ENCODE measurements at places on chromosomes 2 and 18. TPM values are rescaled to one million over a fixed set of nuclear protein-coding genes. Genes with fewer than 3 reads are reported as not detected.

The SNTG2 gene
- total RNA-seq: 1.4 TPM

The DLX1 gene
- total RNA-seq: not detected

- no peaks in the 10 kb centered on the region for H3K27me3 ChIP-seq
- H3K27ac ChIP-seq: no peak overlapping the region
- peaks cover 15% of the 10 kb centered on the region for H3K36me3 ChIP-seq
Observed at GRCh38 chr2:46045888-46046287, 251.3 kb upstream of the EPAS1 start.

The CEBPZ gene
- total RNA-seq: 45.3 TPM

DNA sequence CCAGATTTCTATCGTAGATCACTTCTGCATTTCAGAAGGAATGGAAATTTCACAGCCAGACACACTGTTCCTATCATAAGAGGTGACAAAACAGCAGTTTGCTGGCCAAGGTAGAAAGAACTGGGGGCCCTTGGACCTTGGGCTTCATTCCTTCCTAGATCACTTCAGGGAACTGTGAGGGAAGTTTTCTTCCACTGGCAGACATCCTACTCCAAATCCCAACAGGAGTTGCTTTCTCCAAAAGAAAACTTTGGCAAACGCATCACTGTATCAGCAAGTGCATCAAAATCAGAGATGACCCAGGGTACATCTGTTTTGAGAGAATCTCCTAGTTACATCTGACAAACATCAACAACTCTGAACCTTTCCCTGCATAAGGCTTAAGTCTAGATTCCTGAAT, 348.4 kb upstream of the KLHL29 start:
- no peak for DNase-seq
- H3K36me3 ChIP-seq: no peaks in the 10 kb centered on the region
- no peak overlapping the region for H3K27ac ChIP-seq
- H3K27me3 ChIP-seq: no peaks in the 10 kb centered on the region
- no peak overlapping the region for H3K4me3 ChIP-seq

The TWIST2 gene
- 8.4 TPM for total RNA-seq

The CYP1B1 gene
- total RNA-seq: 67.0 TPM

- no peaks in the 10 kb centered on the region for H3K27me3 ChIP-seq
- H3K27ac ChIP-seq: no peak overlapping the region
- peaks cover 7% of the 10 kb centered on the region for H3K36me3 ChIP-seq
- H3K4me1 ChIP-seq: peaks cover 12% of the 10 kb centered on the region
- DNase-seq: no peak
- no peak overlapping the region for H3K4me3 ChIP-seq
Observed at GRCh38 chr2:9965119-9965822, 13.8 kb downstream of the GRHL1 start.

DNA sequence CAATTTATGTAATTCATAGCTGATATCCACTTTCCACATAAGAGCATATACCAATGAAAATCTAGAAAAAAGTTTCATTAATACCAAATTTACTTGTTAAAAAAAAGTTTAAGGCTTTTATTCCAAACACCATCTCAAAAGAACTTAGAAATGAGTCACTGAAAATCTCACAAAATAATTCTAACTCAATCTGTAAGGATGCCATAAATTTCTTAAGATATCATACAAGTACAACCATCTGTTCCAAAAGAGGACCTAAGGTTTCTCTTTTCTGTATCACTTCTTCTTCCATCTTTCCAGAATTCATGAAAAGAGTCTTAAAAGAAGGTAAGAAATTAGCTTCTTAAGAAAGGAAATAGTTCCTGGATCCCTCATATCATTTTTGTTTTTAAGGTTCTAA, 60.4 kb downstream of the TRIP12 start:
- H3K4me3 ChIP-seq: no peak overlapping the region
- DNase-seq: no peak
- peaks cover 27% of the 10 kb centered on the region for H3K36me3 ChIP-seq
- H3K4me1 ChIP-seq: no peaks in the 10 kb centered on the region
- H3K27me3 ChIP-seq: no peaks in the 10 kb centered on the region
- no peak overlapping the region for H3K27ac ChIP-seq

The NIF3L1 gene
- total RNA-seq: 20.5 TPM

DNA sequence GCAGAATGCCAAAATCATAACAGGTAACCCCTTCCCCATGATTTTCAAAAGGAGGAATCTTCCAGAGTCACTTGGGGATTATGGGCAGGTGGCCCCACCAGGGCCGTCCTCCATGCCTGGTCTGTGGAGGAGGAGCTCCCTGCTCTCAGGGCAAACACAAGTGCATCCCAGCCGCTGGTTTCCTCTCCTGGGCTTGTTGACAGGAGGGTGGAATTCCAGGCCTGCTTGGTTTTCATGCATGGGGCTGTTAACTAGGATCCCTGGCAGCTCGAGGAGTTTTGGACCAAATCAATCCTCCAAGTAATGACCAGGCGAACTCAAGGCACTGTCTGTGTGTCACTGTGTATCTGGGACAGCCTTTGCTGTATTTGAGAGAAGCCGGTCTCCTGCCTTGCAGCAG, 45.3 kb downstream of the FOSL2 start:
- no peak overlapping the region for H3K27ac ChIP-seq
- H3K36me3 ChIP-seq: no peaks in the 10 kb centered on the region
- peaks cover 4% of the 10 kb centered on the region for H3K4me1 ChIP-seq
- no peak overlapping the region for H3K4me3 ChIP-seq

DNA sequence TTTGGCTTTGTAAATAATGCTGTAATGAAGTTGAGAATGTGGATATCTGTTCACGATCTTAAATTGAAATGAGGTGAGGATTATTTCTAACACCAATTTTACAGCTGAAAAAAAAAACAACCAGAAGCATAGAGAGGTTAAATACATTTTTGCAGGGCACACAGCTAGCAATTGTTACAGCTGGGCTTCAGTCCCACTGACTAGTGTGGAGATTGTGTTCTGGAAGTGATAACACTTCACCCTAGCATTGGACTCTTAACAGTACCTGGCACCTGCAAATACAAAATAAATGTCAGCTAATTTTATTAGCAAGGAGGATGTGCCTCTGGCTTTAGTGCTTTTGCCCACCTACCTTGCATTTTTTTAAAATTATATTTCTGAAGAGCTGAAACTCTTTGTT, 28.8 kb downstream of the CAVIN2 start:
- H3K36me3 ChIP-seq: no peaks in the 10 kb centered on the region
- DNase-seq: no peak
- no peak overlapping the region for H3K4me3 ChIP-seq

- no peak overlapping the region for H3K4me3 ChIP-seq
- H3K36me3 ChIP-seq: no peaks in the 10 kb centered on the region
- no peak for DNase-seq
Observed at GRCh38 chr2:406231-406630, 118.3 kb upstream of the ALKAL2 start.

DNA sequence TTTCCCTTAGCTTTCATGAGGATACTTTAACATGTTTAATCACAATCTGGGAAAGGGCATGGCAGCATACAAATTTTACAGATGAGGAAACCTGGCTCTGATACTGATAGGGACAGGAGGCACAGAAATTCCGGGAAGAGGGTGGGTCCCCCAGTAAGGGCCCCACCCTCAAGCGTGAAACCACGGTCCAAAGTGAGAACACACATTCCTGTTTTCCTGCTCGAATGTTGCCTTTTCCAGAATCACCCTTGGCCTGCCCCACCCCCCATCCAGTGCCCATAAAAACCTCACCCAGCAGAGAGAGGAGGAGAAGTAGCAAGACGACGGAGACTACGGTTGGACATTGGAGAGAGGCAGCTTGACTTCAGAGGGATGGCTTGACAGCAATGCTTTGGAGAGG, 98.2 kb downstream of the HIBCH start:
- H3K27ac ChIP-seq: no peak overlapping the region
- no peak for DNase-seq
- peaks cover 20% of the 10 kb centered on the region for H3K36me3 ChIP-seq
- no peaks in the 10 kb centered on the region for H3K4me1 ChIP-seq
- H3K27me3 ChIP-seq: no peaks in the 10 kb centered on the region

GRCh38 chr2:86308984-86309695, 28.3 kb downstream of the REEP1 start:
- no peaks in the 10 kb centered on the region for H3K36me3 ChIP-seq
- no peak overlapping the region for H3K27ac ChIP-seq
- H3K4me3 ChIP-seq: no peak overlapping the region
- H3K4me1 ChIP-seq: peaks cover 3% of the 10 kb centered on the region
- no peaks in the 10 kb centered on the region for H3K27me3 ChIP-seq

DNA sequence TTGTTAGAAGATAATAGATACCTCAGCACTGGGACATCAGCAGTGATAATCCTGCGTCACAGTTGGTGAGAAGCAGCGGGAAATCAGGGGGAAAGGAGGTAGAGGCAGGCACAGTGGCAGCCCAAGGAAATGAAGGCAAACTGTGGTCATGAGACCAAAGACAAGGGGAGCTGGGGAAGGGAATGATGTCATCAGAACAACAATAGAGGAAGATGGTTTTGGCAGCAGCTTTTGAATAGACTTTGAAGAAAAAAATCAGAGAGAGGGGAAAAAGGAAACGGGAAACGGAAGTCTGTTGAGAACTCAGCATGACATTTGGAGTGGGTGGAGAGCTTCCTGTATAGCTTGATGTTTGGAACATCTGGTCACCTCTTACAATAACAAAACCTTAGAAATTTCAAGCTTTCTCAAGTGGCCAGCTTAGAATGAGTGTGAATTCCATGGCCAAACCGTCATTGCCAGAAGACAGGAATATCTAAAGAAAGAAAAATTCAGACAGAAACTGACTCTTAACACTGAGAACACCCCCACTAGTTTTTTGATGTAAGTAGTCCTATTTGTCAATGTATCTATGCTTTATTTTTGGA, 18.4 kb upstream of the YES1 start:
- no peak for DNase-seq
- peaks cover 6% of the 10 kb centered on the region for H3K4me1 ChIP-seq

The MAP2 gene
- 22.6 TPM for total RNA-seq

The POTEE gene
- total RNA-seq: 0.18 TPM

DNA sequence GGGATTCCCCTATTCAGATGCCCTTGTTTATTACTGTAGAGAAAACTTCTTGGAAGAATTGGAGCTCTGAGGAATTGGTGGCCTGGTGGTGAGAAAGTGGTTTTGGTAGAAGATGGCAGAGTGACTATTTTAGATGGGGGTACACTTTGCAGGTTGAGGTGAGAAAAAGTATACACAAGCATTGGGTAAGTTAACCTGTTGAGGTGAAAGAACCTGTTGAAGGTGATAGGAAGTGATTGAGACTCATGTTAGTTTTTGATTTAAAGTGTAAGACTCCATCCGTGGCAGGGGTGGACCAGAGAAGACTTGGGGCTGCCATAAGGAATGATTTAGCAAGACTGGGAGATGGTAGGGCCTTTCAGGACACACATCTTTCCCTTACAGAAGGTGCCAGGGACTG, 3.1 kb downstream of the CCT7 start:
- H3K27ac ChIP-seq: no peak overlapping the region
- no peaks in the 10 kb centered on the region for H3K27me3 ChIP-seq
- DNase-seq: no peak
- no peak overlapping the region for H3K4me3 ChIP-seq
- peaks cover 59% of the 10 kb centered on the region for H3K4me1 ChIP-seq
- H3K36me3 ChIP-seq: peaks cover 26% of the 10 kb centered on the region
